ENCODE measurements at places on chromosomes 7 and 10.

- DNase-seq, result no peak
These were observed 136.9 kb upstream of the ASAH2 start for GRCh38 chr10:50388181-50388580.

DNA sequence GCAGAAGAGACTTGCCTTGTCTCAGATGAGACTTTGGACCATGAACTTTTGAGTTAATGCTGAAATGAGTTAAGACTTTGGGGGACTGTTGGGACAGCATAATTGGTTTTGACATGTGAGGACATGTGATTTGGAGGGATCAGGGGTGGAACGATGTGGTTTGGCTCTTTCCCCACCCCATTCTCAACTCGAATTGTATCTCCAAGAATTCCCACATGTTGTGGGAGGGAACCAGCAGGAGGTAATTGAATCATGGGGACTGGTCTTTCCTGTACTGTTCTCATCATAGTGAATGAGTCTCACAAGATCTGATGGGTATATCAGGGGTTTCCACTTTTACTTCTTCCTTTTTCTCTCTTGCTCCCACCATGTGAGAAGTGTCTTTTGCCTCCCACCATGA, 229.7 kb upstream of the KCND2 start:
- DNase-seq, result no peak

DNA sequence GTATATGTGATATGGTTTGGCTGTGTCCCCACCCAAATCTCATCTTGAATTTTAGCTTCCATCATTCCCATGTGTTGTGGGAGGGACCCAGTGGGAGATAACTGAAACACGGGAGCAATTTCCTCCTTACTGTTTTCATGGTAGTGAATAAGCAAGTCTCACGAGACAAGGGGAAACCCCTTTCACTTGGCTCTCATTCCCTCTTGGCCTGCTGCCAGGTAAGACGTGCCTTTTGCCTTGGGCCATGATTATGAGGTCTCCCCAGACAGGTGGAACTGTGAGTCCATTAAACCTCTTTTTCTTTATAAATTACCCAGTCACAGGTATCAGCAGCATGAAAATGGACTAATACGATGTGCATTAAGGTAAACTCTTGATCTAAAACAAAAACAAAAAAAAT, 357.1 kb upstream of the AOAH start:
- no peak for DNase-seq

- DNase-seq, result no peak
These were observed 12.1 kb downstream of the IL15RA start for GRCh38 chr10:5965266-5965665.

- DNase-seq, result no peak
These were observed 22.2 kb downstream of the FZD1 start for GRCh38 chr7:91286432-91286831.

DNA sequence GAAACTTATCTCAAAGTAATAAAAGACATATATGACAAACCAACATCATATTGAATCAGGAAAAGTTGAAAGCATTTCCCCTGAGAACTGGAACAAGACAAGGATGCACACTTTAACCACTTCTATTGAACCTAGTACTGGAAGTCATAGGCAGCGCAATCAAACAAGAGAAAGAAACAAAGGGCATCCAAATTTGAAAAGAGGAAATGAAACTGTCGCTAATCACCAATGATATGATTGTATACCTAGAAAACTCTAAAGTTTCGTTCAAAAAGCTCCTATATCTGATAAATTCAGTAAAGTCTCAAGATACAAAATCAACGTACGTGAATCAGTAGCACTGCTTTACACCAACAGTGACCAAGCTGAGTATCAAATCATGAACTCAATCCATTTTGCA, 137.7 kb upstream of the TEX47 start:
- DNase-seq, result no peak

DNA sequence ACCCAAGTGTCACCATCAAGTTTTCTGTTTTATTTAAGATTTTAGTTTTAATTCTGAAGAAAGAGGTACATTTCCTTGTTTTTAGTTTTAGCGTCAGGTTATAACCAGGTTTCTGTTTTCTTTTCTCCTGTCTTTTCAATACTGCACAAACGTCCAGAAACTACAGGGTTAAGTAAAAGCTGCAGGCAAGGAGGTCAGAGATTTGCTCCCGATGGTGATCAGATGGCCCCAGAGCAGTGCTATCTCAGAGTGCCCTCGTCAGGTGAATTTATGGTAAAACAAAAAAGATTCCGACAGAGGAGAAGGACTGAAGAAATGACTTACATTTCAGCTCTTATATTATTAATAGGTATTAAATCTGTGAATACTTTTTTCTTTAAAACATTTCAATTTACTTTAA, 128.2 kb downstream of the STRA8 start:
- no peak for DNase-seq

DNA sequence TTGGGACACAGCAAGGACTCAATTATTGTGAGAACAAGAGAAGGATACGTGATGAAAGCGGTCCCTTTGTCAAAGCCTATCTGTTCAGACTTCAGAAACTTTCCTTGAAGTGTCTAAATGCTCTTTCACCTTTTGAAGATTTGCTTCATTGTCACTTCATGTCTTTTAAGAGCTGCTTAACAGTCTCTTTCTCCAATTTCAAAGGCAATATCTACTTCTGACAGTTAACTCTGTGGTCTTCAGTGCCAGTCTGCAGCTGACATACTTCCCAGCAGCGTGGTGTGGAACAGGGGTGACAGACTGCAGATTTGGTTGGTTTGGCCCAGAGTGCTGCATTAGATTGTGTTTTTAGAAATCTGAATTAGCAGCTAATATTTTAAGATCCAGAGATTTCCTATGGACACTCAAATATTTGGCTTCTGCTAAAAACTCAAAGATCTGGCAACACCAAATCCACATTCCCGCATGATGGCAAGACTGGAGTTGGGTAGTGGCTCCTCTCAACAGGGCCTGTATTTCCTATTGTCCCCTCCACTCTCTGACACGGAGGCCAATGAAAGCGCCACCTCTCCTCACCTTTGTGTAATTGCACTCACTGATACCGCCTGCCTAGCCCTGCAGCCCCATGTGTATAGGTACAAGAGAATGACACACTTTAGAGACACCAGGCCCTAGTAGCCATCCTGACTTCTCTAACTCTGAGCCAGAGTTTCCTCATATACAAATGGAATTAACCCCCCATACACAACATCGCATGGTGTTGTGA, 11.5 kb downstream of the SCRN1 start:
- DNase-seq, result no peak

GRCh38 chr7:121032645-121033460, 44.3 kb downstream of the CPED1 start:
- DNase-seq, result no peak

GRCh38 chr10:78952030-78952429, 116.7 kb upstream of the ZMIZ1 start:
- no peak for DNase-seq

DNA sequence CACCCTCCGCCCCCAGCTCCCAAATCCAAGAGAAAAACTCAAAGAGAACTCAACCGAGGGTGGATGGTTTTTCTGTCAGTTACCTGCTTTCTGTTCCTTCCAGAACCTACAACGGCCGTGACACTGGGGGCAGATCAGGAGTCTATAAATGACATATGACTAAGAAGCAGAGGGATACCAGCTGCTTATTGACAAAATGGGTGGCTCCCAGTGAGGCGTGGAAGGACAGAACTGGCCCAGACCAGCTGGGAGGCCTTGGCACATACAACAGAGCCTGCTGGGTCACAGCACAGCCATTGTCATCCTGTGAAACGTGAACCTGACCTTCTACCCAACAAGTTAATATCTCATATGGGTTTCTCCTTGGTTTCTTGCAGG, 84.3 kb upstream of the ADRB1 start:
- DNase-seq, result no peak

DNA sequence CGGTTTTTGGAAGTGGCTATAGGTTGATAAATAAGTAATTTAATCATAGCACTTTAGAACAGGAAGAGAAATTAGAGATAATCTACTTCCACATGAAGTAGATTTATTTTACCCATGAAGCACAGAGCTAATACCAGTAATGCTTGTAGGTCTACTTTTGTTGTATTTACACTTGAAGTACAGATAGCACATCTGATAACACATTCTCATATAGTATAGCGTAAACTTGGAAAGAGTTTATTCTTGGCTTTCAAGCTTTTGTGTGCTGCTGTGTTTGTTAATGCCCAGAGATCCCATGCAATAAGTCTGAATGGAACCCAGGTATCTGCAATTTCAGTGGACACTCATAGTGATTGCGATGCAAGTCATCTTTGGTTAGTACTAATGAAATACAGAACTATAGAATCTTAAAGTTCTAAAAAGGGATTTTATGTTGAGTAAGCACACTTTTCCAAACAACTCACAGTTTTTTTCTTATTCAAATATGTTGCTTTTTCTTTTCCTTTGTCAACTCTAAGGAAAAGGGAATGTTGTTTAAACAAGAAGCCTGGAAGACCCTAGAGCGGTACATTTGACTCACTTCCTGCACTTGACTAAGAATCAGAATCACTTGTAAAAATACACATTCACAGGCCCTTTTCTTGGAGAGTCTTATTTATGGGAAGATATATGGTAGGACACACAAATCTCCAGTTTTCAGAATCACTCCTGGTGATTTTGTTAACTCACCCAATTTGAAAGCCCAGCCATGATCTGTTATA, 105.8 kb downstream of the GNAI1 start:
- DNase-seq, result no peak

GRCh38 chr7:136911344-136911743, 42.9 kb downstream of the CHRM2 start:
- no peak for DNase-seq

DNA sequence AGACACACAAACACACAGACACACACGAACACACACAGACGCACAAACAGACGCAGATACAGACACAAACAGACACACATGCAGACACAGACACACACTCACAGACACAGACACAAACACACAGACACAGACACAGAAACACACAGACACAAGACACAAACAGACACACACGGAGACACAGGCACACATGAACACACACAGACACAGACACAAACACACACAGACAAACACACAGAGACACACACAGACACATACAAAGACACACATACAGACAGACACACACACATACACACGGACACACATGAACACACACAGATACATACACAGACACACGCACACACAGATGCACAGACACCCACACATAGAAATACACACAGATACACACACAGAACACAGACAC, 434.9 kb downstream of the DNAJB6 start:
- no peak for DNase-seq

- DNase-seq, result no peak
These were observed 63.5 kb downstream of the CAMK1D start for GRCh38 chr10:12412666-12413368.

- no peak for DNase-seq
These were observed 102.7 kb downstream of the FAM53B start for GRCh38 chr10:124641282-124642087.

DNA sequence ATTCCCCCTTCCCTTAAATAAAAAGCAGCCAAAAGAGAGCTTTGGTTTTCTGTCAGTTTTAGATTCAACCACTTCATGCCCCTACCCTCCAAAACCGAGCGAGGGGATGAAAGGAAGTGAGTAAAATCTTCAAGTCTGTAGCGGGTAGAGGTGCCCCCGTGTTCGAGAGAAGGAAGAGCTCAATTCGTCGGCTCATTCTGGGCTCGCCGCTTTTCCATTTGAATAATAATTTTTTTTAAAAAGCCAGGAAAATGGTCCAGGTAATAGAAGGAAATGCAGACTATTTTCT, 436.2 kb upstream of the GALNT17 start:
- DNase-seq, result no peak

- no peak for DNase-seq
These were observed 37.3 kb upstream of the PRSS1 start for GRCh38 chr7:142711746-142712616.

- no peak for DNase-seq
These were observed 56.6 kb upstream of the BET1 start for GRCh38 chr7:94060752-94061151.

DNA sequence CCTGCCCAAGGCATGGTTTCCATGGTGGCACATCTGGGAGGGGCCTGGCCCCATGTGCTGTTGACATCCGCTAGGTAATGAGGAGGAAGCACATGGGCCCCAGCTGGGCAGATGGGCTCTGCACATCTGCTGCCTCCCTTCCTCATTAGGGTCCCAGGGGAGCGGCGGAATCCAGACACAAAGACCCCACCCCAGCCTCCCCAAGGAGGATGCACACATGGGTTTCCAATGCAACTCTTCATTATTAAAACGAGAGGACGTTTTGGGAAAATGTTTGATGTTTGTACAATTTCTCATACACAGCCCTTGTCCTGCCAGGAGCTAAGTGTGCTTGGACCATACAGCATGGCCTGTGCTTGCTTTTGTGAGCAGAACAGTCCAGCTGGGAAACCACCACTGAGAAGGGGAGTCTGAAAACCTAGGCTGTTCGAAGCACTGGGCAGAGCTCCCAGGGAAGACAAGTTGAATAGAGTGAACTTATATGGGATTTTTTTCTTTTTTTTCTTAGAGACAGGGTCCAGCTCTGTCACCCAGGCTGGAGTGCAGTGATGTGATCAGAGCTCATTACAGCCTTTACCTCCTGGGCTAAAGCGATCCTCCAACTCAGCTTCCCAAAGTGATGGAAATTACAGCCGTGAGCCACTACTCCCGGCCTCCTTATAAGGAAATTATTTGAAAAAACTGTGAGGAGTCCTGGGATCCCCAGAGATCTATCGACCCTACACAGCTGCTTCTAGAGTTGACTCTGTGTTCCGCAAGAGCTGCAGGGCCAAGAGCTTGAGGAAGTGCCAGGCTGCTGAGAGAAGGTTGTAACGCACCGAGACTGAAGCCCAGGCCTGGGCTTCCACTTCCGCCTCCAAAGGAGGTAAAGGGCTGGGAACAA, 23.4 kb downstream of the FAM107B start:
- DNase-seq, result no peak

DNA sequence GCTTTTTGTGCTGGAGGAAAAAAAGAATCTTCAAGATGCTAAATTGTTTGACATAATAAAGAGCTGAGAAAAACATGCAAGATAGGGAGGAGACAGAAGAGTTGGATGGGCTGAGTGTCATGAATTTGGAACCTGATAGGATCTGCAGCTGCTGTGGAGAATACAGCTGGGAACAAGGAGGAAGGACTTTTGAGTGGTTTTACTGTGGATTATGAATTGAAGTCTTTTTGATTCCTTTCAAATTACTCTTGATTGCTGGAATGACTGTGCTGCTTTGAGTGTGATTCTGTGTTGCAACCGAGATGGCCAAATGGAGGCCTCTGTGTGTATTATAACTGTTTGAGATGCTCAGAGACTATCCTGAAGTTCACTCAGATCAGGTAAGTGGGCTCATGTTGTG, 4.0 kb downstream of the EFCAB10 start:
- DNase-seq, result no peak

DNA sequence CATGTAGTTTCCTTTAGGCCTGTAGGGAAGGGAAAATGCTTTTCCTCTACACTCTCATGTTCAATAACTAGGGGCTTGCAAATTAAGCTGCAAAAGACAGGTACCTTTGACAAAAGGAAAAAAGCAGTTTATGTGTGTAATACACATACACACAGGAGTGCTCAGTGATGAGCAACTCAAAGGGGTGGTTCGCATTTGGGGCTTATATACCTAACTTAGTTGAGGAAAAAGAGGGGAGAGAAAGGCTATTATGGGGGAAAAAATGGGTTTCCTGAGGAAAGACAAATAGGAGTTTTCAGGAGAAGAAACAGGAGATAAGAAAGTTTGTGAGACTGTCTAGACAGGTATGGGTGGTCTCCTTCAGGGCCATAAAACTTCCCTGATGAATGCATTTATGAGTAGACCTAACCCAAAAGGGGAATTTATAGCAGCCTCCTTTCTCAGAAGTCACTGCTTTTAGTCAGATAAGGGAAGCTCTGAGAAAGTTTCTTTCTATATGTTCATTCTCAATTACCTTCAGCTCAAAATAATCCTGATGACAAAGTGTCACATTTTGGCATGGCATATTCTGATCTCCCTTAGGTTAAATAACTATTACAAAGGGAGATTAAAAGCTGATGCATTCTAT, 55.2 kb upstream of the EZH2 start:
- DNase-seq, result no peak

GRCh38 chr7:79459381-79459780, 5.9 kb upstream of the MAGI2 start:
- DNase-seq, result no peak

All from naive thymus-derived CD8-positive, alpha-beta T cell (primary cell).